NCI-H69 (cell line): ENCODE measurements at places on chromosomes 5 and 9.

- DNase-seq, result no peak
Observed at GRCh38 chr5:133392448-133392847, 219.9 kb downstream of the FSTL4 start.

- DNase-seq, result no peak
Observed at GRCh38 chr9:127159949-127160610, 37.6 kb upstream of the ANGPTL2 start.

- peak; percentile 39 for DNase-seq
Observed at GRCh38 chr5:141392429-141393198, at the start of gene PCDHGA8. PCDHGA8 (plus strand) TSS chr5:141392633; CDS start chr5:141392814, 181 bp downstream.

GRCh38 chr5:133487093-133487492 is 125.2 kb downstream of the FSTL4 start:
- no peak for DNase-seq

GRCh38 chr9:94627287-94627686 is 12.0 kb downstream of the FBP1 start:
- DNase-seq, result no peak

DNA sequence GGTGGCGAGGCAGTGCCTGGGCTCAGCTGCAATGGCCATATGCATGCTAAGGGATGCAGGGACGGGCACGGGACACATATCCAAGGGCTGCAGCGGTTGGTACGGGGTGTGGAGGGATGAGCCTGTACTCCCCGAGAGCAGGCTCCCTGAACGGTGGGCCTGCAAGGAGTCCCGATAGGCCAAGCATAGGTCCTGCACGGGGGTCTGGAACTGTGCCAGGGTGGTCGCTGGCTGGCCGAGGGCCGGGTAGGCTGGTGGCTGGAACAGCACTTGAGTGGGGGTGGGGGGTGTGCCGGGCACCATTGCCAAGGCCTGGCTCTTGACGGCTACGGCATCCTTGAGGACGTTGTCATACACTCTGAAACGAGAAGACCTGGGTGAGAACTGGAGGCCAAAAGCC is 24.1 kb downstream of the FABP6 start:
- no peak for DNase-seq

DNA sequence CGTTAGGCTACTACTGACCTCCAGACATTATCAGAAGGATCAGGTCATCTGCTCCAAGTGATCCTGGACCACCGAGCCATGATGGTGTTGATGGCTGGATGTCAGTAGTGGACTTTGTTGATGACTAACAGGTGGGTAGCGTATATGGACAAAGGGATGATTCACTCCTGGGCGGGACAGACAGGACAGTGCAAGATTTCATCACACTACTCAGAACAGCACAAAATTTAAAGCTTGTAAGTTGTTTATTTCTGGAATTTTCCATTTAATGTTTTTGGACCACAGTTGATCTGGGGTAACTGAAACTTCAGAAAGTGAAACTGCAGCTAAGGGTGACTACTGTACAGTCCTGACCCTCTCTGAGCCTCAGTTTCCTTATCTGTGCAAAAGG is 12.7 kb downstream of the PDGFRB start:
- no peak for DNase-seq

DNA sequence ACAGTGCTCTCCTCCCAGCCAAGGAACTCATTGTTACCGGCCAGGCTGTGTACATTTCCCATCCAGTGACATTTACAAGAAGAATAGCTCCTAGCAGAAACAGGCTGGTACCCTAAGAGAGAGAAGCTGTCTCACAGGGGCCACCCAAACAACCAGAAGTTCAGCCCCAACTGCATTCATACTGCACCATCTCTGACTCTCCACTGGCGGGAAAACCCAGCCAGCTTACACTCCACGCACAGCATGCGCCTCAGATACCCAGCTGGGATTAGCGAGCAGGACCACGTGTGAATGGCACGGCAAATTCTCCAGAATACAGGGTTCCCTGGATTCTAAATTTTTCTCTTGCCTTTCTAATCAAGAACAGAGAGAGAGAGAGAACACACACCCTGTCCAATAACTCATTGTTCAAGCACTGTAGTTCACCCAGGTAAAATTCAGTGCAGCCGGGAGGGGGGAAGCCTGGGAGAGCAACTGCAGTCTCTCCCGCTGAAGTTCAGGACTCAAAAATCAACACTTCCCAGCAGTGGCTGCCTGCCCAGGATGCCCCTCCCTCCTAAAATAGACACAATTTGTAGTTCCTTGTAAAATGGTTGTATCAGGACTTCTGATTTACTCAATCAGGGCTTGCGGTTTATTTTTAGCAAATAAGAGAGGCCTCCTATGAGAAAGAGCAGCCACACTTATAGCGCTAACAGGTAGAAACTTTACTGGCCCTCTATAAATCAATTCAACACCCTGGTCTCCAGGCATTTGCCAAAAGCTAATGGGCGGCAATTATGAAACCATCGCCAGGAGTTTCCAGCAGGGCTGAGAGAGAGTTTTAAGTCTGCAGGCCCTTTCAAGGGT is 2.2 kb downstream of the COL23A1 start:
- DNase-seq, result peak; percentile 77

DNA sequence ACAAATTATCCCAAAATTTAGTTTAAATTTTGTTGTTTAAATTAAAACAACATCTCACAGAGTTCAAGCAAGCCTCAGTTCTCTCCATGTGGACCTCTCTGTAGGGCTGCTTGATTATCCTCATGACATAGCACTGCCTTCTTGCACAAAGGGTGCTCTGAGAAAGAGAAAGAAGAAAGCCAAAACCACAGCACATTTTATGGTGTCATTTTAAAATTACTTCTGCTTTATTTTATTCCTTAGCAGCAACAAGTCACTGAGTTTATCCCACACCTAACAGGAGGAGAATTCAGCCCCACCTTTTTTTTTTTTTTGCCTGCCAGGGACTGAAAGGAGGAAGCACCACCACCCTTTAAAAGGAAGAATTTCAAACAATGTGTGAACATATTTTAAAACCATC is 12.8 kb upstream of the KCNV2 start:
- DNase-seq, result no peak

DNA sequence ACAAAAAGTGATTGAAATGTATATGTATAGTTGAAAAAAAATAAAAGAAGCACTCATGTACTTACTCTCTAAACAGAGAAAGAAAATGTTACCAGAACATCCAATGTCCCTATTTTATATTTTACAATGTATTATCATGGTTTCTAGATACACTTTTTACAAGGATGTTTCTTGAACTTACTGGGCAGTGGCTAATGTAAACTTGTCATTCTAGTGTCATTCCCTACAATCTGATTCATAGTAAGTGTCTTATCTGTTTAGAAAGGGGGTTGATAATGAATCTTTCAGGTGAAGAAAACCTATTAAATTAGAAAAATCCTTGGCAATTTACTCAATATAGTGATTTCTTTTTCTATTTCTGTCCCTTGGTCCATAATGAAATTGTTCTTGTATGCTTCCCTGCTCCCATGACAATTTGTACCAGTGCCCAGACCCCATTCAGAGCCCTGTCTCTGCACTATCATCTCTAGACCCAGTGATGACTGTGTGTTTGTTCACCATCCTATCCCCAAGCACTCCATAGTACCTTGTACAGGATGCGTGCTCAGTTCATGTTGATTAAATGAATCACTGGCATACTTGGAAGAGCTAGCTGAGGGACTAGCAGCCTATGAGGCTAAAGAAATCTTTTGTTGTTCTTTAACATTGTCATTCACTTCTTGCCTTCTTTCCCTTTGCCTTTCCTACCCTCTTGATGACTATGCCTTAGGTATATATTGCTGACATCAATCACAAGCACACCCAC is 101.2 kb downstream of the HMHB1 start:
- DNase-seq, result no peak

- DNase-seq, result peak; percentile 27
Observed at GRCh38 chr5:62814991-62815390, 236.4 kb downstream of the LRRC70 start.

DNA sequence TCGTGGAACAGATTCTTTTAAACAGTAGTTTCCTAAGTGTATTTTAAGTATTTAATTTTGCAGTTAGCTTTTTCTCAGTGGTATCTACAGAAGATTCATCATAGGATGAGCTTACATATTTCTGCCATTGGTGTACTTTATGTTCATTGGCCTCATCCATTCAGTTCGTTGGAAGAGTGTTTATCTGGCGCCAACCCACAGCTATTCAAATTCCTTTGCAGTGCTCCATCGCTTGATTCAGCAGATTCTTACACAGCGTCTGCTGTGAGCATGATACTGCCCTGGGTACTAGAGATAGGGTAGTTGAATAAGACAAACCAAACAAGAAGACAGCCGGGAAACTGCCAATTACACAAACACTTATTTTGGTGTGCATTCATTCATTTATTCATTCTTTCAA is 55.1 kb downstream of the NUP214 start:
- DNase-seq, result no peak

DNA sequence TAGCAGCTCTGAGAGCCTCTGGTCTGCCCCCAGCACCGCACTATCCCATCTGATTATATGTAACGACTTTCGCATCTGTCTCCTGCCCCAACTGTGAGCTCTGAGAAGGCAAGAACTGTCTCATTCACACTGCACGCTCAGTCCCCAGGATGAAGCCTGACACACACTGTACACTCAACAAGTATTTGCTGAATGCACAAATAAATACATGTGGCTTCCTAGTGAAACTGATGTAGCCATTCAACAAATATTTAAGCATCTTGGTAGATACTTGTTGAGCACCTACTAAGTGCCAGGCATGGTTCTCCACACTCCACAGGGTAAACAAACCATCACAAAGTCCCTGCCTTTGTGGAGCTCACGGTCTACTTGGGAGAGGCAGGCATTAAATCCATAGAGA is 34.6 kb upstream of the PTGS1 start:
- DNase-seq, result no peak

DNA sequence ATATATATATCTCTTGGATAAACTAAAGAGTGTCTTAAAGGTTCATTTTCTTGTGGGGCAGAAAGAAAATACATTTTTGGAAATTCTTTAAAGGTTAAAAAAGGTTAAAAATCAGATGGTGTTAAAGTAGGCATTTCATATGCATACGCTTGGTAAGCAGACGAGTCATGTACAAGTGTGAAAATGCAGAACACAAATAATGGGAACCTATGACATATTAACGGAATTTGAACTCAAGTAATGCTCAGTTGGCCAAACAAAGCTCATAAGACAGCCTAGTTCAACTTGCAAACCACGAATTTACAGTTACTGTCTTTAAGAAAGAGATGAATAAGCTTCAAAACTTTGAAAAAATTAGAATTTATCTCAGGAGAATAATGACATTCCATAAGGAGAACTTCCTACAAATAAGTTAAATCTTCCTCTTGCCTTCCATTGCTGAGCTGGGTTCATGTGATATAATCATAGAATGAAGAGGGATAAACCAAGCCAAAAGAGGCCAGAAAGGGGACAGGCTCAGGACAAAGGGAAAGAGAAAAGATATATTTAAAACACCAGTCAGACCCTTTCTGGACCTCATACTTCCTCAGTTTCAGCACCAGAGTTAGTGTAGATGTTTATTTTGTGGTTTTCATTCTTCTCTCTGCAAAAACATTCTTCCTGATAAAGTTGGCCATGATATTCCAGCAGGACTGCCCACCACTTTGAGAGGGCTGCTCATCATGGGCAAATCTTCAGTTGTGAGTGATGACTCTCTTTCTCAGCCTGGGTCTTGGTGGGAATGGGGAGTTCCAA is 256.7 kb upstream of the CD180 start:
- DNase-seq, result no peak

- peak; percentile 33 for DNase-seq
Observed at GRCh38 chr9:84567805-84568204, 101.7 kb upstream of the NTRK2 start.

DNA sequence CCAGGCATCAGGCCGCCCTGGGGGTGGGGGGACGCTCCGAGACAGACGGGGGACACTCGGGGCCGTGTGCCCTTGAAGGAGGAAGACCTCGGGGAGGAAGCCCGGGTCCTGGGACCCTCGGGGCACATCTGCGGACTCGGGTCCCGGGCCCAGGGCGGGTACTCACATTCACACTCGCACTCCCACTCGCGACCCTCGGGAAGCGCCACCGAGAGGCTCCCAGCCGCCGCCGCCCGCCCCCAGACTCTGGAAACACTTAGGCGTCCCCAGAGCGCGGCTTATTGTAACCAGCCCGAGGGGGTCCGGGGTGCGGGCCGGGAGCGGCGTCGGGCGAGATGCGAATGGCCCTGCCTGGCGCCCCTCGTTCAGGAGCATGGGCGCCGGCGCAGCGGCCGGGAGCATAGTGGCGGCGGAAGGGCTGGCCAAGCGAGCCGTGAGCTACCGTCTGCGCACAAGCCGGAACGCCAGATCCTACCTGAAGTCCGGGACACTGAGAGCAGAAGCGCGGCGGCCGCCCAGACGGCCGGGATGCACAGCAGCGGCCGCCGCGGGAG is 559 bp downstream of the ROR2 start:
- peak; percentile 75 for DNase-seq

DNA sequence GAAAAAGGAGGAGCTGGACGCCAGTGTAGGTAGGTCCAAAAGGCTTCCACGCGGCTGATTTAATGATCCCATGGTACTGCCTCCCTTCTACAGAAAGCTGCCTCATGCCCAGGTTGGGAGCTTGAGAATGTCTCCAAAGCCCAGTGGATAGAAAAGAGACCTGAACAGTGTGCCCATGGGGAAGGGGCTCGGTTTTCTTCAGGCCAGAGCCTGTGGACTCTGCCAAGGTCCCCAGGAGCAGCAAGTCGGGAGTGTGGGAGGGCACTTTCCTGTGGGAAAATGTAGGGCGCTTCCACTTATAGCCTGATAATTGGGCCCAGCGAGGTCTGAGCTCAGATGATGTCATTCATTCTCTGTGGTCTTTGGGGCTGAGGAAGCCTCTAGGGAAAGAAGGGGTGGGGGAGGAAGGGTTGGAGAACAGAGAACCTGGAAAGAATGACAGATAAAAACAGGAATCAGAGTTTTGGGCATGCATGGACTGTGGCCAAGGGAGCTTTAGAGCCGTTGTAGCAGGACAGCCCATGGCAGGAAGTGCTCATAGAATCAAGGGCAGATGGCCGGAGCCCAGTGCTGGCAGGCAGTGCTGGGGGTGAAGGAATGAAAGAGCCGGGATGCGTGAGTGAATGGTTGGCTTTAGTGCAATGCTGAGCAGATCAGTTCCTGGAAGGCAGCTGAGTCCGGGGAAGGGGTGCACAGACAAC is 42.5 kb upstream of the SH3PXD2B start:
- DNase-seq, result no peak
